ENCODE measurements at places on chromosomes 2 and 18. TPM values are rescaled to one million over a fixed set of nuclear protein-coding genes. Genes with fewer than 3 reads are reported as not detected.

DNA sequence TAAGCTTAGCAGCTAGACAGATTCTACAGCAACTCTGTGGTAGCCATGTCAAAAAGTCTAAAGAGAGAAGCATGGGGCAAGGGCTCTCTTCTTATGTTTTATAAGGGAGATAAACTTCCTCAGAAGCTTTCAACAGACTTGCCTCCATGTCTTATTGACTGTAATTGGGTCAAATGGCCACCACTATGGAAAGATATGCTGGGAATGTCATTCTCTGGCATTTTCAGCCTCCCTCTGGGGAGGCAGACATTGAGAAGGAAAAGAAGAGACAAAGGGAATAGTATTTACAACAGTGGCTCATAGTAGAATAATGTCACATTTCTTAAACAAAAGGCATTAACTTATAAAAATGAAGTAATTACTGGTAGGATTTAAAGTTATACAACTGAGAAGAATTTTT, 1964.5 kb upstream of the PIK3C3 start:
- DNase-seq, result no peak

Gene MAP3K19
- polyA plus RNA-seq, result not detected

Gene PARD3B
- polyA plus RNA-seq, result not detected

DNA sequence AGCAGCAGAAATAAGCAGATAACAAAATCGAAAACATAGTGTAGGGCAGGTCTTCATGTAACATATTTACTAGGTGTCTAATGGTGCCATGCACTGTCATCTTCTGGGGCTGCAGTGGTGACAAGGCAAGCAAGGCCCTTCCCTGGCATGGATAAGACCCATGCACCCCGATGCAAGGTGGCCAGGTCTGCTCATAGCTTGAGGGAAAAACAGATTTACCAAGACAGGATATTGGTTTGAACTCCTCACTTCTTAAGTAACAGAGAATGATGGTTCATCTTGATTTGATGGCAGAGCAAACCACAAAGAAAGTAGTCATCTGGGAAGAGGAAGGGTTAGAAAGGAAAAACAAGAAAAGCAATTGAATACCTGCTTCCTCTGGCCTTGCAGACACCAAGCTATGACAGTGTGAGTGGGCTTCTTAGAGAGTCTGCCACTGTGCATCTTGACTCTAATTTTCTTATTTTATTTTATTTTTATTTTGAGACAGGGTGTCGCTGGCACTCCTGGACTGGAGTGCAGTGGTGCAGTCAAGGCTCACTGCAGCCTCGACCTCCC, 35.8 kb upstream of the EML6 start:
- no peak for DNase-seq

GRCh38 chr2:82165377-82165776, 1860.8 kb upstream of the LRRTM1 start:
- DNase-seq, result no peak

DNA sequence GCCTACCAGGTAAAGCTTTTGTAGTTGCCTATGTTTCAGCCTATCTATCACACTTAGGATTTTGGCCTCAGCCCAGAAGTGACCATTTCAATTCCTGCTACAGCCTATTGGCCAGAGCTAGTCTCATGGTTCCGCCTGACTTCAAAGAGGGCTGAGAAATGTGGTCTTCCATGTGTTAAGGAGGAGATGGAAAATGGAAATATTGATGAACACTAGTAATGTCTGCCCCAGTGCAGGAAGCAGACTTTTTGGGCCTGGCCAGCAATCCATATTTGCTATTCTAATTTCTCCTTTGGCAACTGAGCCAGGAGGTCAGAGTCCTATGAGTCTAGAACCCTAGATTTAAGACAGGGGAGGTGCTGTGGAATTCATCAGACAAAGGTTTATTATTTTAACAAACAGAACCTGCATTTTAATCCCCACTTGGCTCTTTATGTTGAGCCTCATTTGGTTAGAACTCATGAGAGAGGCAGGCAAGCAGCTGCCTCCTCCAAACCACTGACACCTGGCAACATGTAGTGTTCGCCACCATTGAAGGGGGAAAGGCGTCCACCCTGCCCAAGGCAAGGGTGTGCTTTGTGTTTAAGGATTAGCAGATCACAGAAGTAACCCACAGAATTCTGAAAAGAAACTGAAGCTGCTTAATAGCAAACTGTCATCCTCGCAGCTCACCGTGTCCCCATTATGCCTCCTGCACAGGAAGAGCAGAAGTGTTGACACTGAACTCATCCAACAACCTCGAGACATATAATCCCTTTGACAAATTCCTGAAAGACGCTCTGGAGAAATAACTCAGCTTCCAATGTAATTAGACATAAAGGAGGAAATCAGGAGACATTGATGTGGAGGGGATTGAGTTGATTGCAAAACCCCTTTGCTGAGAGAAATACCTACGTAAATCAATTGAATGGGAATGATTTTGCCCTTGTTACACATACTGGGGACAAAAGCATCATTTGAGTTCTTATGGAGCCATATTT, 47.7 kb upstream of the SCG2 start:
- DNase-seq, result no peak

Gene IL1RL2
- polyA plus RNA-seq, result not detected

Gene ITGAV
- polyA plus RNA-seq, result 4.9 TPM

- DNase-seq, result peak; percentile 51
Measured at GRCh38 chr2:165791421-165792103, 2.5 kb downstream of the GALNT3 start.

Measured in CD14-positive monocyte (primary cell).